ENCODE measurements at places on chromosomes 2 and 18. TPM values are rescaled to one million over a fixed set of nuclear protein-coding genes. Genes with fewer than 3 reads are reported as not detected.

Gene IL36A
- not detected for polyA plus RNA-seq

Gene LYPD6
- polyA plus RNA-seq = 0.49 TPM

DNA sequence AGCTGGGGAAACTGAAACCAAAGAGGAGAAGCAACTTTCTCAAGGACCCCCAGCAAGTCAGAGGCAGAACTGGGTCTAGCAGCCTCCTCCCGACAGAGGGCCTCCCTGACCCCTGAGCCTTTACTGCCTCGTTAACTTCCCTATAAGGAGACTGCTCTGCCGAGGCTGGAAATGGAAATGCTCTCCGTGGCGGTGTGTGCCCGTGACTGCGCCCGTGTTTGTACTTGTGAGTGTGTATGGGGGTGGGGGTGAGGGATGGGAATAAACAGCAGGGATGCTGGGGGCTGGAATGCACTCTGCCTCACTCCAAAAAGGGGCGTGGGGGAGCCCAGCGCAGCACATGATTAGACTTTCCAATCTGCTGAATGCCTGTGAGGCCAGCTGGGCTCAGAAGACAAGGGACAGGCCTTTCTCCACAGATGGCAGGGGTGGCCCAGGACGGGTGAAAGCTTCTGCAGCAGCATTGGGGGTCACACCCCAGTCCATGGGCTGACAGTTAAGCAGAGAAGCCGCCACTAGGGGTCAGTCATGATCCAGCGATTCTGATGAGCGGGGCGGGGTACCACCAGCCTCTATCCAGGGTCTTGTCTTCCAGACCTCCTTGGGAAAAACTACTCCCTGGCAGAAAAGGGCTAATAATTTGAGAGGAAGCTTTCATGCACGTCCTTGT lies 26.8 kb downstream of the MPHOSPH10 start:
- no peaks in the 10 kb centered on the region for H3K36me3 ChIP-seq
- DNase-seq = peak; percentile 18
- H3K4me3 ChIP-seq = peak overlapping the region; percentile 26
- peaks cover 2% of the 10 kb centered on the region for H3K4me1 ChIP-seq

DNA sequence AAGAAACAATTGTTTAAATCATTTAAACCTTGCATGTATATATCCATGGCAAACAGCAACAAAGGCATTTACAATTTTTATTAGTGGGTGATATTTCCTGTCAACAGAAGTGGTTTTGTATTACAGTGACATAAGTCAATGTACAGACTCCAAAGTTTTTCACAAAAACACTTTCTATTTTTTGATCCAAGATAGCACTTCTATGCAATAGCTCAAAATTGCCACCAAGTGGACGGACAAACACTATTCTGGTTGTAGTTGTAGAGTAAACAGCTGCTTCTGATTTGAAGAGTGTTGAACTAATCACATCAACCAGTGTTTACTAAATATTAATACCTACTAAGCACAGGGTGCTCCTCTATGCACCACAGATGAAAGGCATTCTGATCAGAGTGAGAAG lies 421.4 kb downstream of the NCKAP5 start:
- peak; percentile 47 for DNase-seq
- no peak overlapping the region for H3K4me3 ChIP-seq
- H3K4me1 ChIP-seq = 0 out of 2 replicates have a peak, but pooled peaks cover 1% of the 10 kb centered on the region
- peaks cover 1% of the 10 kb centered on the region for H3K36me3 ChIP-seq
- no peak overlapping the region for H3K27ac ChIP-seq

Gene ALKAL2
- not detected for polyA plus RNA-seq

DNA sequence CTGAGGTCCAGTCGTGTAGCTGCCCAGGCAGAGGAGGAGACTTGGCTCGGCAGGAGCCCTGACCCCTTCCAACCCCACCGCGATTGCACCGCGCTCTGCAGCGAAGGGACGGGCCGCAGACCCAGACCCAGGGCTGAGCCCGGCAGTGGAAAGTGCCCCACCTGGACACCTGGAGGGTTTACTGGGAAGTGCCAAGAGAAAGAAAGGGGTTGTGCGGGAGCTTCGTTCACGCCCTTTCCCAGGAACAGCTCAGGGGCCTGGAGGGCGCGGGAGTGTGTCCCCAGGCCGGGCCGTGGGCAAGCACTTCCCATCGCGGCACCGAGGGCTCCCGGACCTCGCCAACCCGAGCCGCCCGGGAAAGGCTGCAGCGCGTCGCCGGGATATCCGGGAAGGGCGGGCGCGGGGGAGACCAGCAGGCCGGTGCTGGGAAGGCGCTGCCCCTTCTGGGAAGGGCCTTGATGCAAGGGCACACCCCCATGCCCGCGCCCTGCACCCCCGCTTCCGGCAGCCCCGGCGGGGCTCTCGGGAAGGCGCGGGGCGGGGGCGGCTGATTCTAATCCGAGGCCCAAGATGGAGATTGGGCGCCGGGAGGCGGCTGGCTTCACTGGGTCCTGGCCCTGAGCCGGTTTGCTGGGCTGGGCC lies 36.1 kb upstream of the MRPL33 start:
- no peaks in the 10 kb centered on the region for H3K27me3 ChIP-seq
- H3K4me1 ChIP-seq = peaks cover 9% of the 10 kb centered on the region
- peak; percentile 54 for DNase-seq
- H3K36me3 ChIP-seq = no peaks in the 10 kb centered on the region

GRCh38 chr18:75035928-75036327 lies 173.0 kb downstream of the PTGR3 start:
- peak; percentile 27 for DNase-seq
- no peaks in the 10 kb centered on the region for H3K36me3 ChIP-seq
- H3K4me3 ChIP-seq = no peak overlapping the region
- peaks cover 9% of the 10 kb centered on the region for H3K4me1 ChIP-seq
- no peak overlapping the region for H3K27ac ChIP-seq

GRCh38 chr2:23843051-23843976 lies 83.6 kb downstream of the ATAD2B start:
- peak; percentile 44 for DNase-seq
- no peaks in the 10 kb centered on the region for H3K4me1 ChIP-seq
- no peak overlapping the region for H3K4me3 ChIP-seq
- H3K36me3 ChIP-seq = no peaks in the 10 kb centered on the region
- peak overlapping the region; percentile 17 for H3K27ac ChIP-seq

- peak overlapping the region; percentile 69 for H3K27ac ChIP-seq
- no peaks in the 10 kb centered on the region for H3K4me1 ChIP-seq
These were observed 6.3 kb upstream of the SPP2 start for GRCh38 chr2:234044157-234044556.

GRCh38 chr2:9255416-9255815 lies 48.8 kb downstream of the ASAP2 start:
- no peak overlapping the region for H3K4me3 ChIP-seq
- no peak overlapping the region for H3K27ac ChIP-seq
- no peaks in the 10 kb centered on the region for H3K27me3 ChIP-seq
- H3K4me1 ChIP-seq = peaks cover 35% of the 10 kb centered on the region

Gene FZD7
- polyA plus RNA-seq = 90.9 TPM

Gene BUB1
- polyA plus RNA-seq = 17.6 TPM

GRCh38 chr18:48342125-48342524 lies 67.1 kb downstream of the ZBTB7C start:
- H3K36me3 ChIP-seq = no peaks in the 10 kb centered on the region
- H3K27ac ChIP-seq = no peak overlapping the region
- H3K4me3 ChIP-seq = no peak overlapping the region

Gene CYP27C1
- polyA plus RNA-seq = not detected

DNA sequence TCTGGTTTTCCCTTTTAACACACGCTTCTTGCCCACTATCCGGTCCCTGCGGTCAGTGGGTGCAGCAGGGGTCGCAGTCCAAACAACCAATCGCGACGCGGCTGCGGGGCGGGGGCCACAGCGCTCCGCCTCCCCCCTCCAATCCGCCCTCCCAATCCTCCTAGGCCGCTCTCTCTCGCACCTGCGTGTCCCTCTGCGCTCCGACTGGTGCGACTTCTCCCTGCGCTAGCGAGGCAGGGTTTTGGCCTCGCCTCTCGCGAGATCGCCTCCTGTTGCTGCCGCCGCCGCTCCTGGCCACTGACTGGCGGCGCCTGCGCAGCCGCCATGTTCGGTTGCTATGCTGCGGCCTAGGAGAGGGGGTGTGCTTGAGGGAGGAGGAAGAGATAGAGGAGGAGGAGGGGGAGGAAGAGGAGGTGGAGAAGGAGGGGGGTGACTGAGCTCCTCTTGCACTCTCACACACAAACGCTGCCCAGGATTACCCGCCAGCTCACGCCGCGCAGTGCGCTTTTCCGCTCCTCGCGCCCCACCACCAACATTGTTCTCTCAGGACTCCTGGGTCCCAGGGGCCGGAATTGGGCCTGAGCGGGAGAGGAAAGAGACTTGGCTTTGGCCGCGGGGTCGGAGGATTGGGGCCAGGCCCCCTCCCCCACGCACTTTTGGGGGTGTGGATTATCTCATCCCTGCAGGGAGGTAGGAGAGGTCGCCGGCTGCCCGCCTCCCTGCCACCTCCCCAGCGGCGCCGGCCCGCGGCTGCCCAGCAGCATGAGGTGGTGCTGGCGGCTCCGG lies at the start of gene PTPN4:
Gene PTPN4 (plus strand): TSS at position 472 of the 786 bp plus-strand sequence. CDS start 49,932 bp downstream, outside the sequence.
- H3K27ac ChIP-seq = peak within 1 kb of the TSS; percentile 79
- H3K36me3 ChIP-seq = no peaks in the 10 kb centered on the region
- H3K27me3 ChIP-seq = no peaks in the 10 kb centered on the region
- no peaks in the 10 kb centered on the region for H3K4me1 ChIP-seq
- H3K4me3 ChIP-seq = peak within 1 kb of the TSS; percentile 80

DNA sequence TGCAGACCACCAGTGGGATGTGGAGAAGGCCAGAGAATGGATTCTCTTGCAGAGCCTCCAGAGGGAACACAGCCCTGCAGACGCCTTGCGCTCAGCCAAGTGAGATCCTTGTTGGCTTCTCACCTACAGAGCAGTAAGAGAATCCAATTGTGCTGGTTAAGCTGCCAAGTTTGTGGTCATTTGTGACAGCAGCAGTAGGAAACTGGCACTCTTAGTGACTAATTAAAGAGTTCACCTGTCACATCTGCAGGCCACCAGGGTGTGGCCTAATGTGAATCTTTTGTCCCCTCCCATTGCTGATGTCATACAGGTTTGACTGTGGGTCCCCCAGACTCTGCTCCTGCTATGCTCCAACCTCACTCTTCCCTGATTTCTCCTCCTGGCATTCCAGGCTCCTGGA lies 235.9 kb downstream of the TFCP2L1 start:
- peaks cover 75% of the 10 kb centered on the region for H3K27me3 ChIP-seq
- no peaks in the 10 kb centered on the region for H3K4me1 ChIP-seq
- H3K4me3 ChIP-seq = no peak overlapping the region
- DNase-seq = no peak
- H3K36me3 ChIP-seq = no peaks in the 10 kb centered on the region

DNA sequence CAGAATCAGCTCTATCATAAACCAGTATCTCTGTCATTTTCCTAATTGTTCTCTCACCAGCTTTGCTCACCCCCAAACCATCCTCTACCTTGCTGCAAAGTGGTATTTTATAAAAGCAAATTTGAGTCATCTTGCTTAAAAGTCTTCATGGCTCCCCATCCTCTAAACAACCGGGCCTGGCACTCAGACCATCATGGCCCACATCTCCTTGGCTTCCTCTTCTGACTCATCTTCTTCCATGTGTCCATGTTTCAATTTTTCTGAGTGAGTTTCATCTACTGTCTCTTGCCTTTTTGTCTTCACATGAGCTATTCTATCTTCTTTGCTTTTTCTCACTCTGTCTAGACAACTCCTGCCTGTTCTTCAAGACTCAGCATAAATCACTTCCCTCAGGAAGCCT lies 58.6 kb downstream of the LHCGR start:
- no peaks in the 10 kb centered on the region for H3K36me3 ChIP-seq
- no peak overlapping the region for H3K4me3 ChIP-seq
- peaks cover 9% of the 10 kb centered on the region for H3K4me1 ChIP-seq
- H3K27me3 ChIP-seq = no peaks in the 10 kb centered on the region
- DNase-seq = no peak
- no peak overlapping the region for H3K27ac ChIP-seq

DNA sequence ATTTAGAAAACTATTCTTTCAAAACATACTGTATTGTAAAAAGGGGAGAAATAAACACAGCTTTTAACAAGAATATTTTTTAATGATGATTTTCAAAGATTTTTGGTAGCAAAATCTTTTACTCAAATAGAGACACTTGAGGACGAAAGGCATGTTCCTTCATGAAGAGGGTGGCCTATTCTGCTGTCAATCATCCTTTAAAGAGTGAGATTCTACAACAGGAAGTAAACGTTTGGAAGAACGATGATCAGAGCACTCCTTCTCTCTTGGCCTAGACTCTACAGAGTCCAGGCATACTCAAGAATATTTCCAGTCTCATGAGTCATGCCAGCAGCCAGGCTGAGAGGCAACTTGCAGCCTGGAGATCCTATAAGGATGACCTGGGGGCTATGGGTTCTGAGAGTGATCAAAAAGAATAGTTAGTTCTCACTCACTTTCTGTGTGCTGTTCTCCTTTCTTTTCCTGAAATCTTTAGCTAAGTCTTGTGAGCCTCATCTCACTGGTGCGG lies 62.4 kb upstream of the TCF4 start:
- H3K36me3 ChIP-seq = no peaks in the 10 kb centered on the region
- no peak overlapping the region for H3K4me3 ChIP-seq
- DNase-seq = peak; percentile 42
- peaks cover 3% of the 10 kb centered on the region for H3K4me1 ChIP-seq
- H3K27me3 ChIP-seq = no peaks in the 10 kb centered on the region

Gene GIGYF2
- 18.3 TPM for polyA plus RNA-seq

DNA sequence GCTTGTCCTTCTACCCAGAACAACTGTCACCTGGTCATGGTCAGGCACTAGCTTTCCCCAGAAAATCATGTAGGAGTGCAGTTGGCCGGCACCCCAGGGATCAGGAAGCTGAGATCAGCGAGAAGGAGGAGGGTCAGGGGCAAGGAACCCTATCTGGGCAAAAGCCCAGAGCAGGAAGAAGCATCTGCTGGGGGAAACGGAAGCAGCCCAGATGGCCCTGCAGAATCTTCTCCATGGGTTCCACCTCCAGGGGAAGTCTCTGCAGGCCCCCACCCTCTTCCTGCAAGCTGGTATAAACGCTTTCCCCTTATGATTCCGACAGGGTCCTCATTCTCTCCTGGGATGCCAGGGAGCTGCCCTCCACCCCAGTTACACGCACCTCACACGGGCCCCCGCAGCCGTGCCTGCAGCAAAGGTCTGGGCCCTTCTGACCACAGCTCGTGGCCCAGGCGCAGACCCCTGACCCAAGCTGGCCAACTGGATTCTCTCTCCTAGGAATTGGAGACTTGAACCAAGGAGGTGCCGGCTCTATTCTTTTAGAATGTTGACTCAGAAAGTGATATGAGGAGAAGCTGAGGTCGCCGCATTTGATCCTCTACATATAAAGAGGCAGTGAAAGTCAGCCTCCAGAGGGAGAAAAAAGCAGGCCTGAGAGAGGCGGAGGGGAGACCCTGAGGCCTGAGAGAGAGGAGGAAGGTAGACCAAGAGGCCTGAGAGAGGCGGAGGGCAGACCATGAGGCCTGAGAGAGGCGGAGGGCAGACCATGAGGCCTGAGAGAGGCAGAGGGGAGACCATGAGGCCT lies 71.0 kb downstream of the STPG4 start:
- no peaks in the 10 kb centered on the region for H3K36me3 ChIP-seq
- no peak overlapping the region for H3K27ac ChIP-seq
- DNase-seq = no peak

GRCh38 chr2:146844226-146844990 lies 1000.4 kb upstream of the ACVR2A start:
- H3K4me3 ChIP-seq = no peak overlapping the region
- no peak overlapping the region for H3K27ac ChIP-seq
- peak; percentile 4 for DNase-seq
- no peaks in the 10 kb centered on the region for H3K4me1 ChIP-seq
- H3K36me3 ChIP-seq = no peaks in the 10 kb centered on the region
- no peaks in the 10 kb centered on the region for H3K27me3 ChIP-seq

Gene LRP2
- polyA plus RNA-seq = not detected
